ENCODE measurements at places on chromosomes 3 and 15.

- DNase-seq = no peak
These were observed 1024.9 kb downstream of the TUSC7 start for GRCh38 chr3:117734496-117734895.

GRCh38 chr15:100468285-100468684 is 60.5 kb downstream of the CERS3 start:
- no peak for DNase-seq

DNA sequence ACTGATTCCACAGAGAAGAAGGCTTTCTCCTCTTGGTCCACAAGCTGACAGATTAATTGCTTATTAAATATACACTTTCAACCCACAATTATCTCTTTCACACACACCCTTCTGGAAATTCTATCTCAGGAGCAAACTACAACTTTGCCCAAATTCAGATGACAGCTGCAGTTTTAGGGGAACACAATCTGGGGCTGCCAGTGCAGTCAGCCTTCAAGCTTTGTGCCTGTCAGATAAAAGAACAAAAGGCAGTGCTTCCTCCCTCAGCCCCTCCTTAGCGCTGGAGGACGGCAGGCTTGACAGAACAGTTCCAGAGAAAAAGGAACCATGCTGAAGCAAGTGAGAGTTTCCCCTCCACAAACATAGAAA is 99.6 kb downstream of the TMCC1 start:
- DNase-seq = no peak

DNA sequence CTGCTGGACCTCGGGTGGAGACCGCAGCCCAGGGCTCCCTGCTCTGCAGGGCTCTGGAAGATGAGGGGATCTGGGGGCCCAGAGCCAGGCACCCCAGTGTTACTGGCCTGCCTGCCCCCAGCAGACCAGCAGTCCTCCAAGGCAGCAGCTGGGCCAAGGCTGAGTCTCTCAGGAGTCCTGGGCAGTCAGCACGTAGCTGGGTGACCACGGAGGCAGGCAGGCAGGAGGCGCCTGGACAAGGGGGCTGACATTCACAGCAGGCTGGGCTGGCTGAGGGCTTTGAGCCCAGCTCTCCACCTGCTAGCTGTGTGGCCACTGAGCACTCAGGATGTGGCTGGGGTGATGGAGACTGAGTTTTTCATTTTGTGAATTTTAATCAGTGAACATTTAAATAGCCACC is 67.9 kb downstream of the IQSEC1 start:
- no peak for DNase-seq

DNA sequence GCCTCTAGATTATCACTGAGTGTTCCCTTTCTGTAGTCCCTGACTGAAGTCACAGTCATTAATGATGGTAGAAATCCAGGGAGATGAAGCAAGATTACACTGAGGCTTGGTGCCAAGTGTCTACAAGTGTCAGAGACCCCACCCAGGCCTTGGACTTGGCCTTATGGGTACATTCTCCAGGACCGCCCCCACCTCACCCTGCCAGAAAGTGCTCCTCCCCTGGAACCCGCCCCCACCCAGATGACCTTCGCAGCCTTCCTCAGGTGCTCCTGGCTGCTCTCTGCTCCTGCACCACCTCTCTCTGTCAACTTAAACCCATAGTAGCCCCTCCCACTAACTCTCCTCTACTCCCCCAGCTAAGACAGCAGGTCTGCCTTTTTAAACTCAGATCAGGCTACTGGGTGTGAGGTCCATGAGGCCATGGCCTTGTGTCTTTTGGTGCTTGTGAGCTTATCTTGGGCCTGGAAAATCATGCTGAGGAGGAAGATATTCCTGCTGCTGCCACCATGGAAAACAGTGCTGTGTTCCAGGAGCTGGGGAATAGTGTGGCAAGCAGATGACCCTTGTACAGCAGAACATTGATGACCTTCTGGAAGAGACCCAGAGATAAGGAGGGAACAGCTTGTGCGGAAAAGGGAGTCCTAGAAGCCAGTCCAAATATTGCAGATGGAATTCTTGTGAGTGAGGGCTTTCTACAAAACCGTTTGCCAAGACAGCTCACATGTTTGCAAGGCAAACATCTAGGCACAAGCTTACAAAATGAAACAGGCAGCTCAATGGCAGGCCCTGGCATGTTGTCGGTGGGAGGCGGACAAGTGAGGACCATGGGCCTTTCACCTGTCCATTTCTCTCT is 40.3 kb upstream of the NDUFB4 start:
- no peak for DNase-seq

GRCh38 chr15:71494563-71495397 is 315.6 kb upstream of the NR2E3 start:
- no peak for DNase-seq

GRCh38 chr3:183551930-183552329 is 3.6 kb downstream of the KLHL6 start:
- no peak for DNase-seq

DNA sequence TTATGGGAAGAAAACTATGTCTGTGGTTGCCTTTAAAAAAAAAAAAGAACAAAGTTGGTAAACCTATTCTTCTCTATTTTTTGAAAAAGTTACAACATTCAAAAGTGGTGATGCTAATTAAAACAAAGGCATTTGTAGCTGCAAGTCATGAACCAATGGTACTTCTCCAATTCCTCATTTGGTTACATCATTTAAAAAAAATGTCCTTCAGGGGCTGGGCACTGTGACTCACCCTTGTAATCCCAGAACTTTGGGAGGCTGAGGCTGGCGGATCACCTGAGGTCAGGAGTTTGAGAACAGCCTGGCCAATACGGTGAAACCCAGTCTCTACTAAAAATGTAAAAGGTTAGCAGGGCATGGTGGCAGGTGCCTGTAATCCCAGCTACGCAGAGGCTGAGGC is 574.6 kb downstream of the VGLL3 start:
- DNase-seq = no peak

GRCh38 chr3:143147707-143148106 is 28.1 kb downstream of the CHST2 start:
- no peak for DNase-seq

- DNase-seq = no peak
These were observed 617.5 kb downstream of the RBMS3 start for GRCh38 chr3:29898171-29898965.

DNA sequence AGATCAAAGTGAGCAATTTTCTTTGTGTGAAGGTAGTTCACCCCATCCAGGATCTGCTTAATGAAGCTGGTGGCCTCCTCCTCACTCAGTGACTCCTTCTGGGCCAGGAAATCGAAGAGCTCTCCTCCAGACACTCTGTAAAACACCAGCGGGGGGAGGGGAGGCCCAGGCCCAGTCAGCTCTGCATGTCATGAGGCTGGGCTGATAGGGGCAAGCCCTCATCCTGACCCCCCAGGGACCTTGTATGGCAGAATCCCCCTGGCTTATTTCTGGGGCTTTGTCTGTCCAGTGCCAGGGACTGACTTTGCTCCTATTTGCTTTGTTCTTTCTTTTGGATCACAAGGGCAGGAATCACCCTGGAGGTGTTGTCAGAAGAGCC is 74.9 kb downstream of the DAPK2 start:
- peak; percentile 75 for DNase-seq

DNA sequence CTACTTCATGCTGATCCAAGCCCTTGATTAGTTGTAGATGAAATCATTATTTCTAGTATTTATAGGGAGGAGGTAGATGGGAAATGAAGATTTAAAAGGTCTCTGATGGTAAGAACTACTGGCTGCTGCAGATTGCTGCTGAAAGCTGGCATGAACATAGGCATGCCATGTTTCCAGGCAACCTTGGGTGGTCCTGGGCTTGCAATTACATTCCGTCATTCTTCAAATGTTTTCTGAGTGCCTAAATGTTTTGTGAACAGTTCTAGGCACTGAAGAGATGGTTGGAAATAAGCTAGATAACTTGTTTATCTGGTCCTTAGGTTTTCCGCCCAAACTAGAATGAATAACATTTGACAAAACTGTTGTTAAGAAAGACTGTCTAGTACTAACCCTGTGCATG is 95.8 kb downstream of the KCNAB1 start:
- no peak for DNase-seq

DNA sequence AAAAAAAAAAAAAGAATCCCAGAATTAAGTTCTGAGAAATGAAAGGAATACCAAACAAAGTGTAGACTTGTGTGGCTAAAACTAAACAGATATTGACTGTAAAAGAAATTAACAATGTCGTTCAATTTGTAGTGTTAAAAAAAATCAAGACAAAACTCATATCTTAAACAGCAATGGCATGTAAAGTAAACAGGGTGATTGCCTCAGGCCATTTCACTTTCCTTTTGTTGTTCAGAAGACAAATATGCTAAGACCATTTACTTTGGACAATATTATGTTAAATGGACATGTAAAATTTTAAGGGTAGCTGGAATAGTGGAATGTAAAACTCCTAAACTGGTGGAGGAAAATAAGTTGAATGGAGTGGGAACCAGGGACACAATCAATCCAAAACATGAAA is 139.1 kb downstream of the RTP4 start:
- DNase-seq = no peak

GRCh38 chr3:194854659-194855390 is 169.1 kb downstream of the FAM43A start:
- DNase-seq = no peak

- no peak for DNase-seq
These were observed 30.3 kb downstream of the ARL14 start for GRCh38 chr3:160707187-160707794.

GRCh38 chr3:187813198-187813597 is 67.9 kb upstream of the BCL6 start:
- no peak for DNase-seq

GRCh38 chr3:129239991-129240390 is 9.4 kb upstream of the COPG1 start:
- DNase-seq = no peak

GRCh38 chr15:91535856-91536500 is 317.5 kb upstream of the SLCO3A1 start:
- DNase-seq = no peak

GRCh38 chr3:188939814-188940572 is 231.8 kb upstream of the TPRG1 start:
- DNase-seq = no peak

GRCh38 chr15:68373028-68373427 is 58.9 kb downstream of the ITGA11 start:
- peak; percentile 17 for DNase-seq

- DNase-seq = no peak
These were observed 90.2 kb downstream of the CERS3 start for GRCh38 chr15:100438570-100438969.

GRCh38 chr3:126216416-126216815 is 36.0 kb upstream of the ALDH1L1 start:
- DNase-seq = no peak

DNA sequence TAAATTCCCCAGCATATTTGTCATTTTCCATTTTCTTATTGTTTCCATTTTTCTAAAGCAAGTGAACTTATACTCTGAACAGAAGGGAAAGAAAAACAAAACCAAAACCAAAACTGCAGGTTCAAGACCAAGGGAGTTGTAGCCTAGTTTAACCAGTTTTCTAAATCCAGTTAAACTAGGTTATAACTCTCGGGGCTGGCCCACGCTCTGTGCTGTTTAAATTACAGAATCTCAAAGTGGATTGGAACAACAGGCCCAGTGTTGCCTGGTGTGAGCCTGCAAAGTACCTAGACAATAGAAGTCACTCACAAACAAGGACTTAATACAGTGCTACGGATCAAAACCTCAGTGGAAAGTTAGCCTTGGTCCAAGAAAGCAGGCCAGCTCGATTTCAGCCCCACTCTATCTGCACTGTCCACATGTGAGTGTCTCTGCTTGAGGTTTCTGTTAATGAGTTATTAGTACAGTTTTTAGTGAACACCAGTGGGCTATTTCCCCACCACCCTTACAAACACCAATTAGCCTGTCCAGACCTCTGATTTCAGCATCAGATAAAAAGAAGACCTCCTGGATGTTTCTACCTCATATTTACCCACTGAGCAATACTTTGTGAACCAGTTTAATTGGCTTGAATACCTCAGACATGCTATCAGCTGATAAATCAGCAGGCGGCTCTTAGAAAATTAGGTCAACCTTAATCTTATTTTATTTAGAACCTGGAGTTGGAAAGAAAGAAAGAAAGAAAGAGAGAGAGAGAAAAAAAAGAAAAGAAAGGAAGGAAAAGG is 93.8 kb upstream of the PDZRN3 start:
- no peak for DNase-seq

DNA sequence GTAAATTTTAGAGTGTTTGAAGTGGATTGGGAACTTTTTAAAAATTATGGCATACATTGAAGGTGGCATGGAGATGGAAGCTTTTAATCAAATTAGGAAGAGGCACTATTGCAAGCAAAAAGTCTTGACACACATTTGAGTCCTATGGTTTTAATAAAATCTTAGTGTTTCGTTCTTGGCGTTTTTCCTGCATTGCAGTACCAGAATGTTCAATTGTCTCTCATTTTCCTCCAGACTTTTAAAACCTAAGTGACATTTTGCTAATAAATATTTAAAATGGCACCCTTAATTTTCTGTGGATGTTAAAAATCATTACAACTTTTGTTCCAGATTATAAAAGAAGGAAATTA is 2.2 kb downstream of the TGFBR2 start:
- DNase-seq = no peak

DNA sequence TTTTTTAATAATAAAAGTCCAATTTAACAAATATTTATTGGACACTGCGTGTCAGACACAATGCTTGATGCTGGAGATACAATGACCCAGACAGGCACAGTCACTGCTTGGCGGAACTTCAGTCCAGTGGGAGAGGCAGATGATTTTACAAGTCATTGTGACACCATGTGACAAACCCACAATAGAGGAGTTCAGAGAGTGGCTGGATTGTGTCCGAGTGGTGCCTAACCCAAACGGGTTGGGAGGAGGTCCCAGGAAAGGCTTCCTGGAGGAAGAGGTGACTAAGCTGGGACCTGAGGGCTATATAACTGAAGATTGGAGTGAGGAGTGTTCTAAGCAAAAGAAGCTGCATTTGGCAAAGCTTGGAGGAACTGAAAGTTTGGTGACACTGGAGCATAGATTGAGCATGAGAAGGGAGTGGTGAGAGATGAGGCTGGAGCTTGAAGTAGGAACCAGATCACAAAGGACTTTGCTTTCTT is 41.4 kb downstream of the CRTC3 start:
- peak; percentile 53 for DNase-seq

GRCh38 chr3:23162934-23163333 is 40.2 kb upstream of the UBE2E2 start:
- DNase-seq = no peak

GRCh38 chr3:49273825-49274532 is 3.1 kb downstream of the C3orf62 start:
- DNase-seq = no peak

GRCh38 chr3:346186-346585 is 149.6 kb downstream of the CHL1 start:
- no peak for DNase-seq

DNA sequence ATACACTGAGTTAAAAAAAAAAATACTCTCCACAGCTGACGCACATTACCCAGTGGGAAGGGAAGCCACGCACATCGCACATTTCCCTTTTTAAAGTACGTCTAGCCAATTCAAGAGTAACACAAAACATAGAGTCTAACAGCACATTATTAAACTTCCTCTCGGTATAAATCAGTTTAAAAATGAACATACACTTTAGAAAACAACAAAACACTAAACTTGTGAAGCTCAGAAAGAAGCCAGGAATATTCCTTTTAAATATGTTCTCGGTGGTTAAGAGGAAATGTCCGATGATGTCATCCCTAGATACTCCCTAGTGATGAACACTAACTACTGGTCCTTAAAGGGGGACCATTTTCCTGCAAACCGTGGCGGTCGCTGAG is 721 bp downstream of the MYEF2 start:
- no peak for DNase-seq
